NT2/D1 (cell line): ENCODE measurements at places on chromosomes 16 and 17.

DNA sequence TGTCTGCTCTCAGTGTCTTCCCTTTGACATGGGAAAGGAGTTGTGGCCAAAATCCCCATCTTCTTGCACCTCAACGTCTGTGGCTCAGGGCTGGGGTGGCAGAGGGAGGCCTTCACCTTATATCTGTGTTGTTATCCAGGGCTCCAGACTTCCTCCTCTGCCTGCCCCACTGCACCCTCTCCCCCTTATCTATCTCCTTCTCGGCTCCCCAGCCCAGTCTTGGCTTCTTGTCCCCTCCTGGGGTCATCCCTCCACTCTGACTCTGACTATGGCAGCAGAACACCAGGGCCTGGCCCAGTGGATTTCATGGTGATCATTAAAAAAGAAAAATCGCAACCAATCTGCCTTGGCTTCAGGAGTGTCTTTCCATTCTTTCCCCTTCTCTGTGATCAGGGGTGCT lies 918 bp upstream of the MRM1 start:
- DNase-seq = no peak

DNA sequence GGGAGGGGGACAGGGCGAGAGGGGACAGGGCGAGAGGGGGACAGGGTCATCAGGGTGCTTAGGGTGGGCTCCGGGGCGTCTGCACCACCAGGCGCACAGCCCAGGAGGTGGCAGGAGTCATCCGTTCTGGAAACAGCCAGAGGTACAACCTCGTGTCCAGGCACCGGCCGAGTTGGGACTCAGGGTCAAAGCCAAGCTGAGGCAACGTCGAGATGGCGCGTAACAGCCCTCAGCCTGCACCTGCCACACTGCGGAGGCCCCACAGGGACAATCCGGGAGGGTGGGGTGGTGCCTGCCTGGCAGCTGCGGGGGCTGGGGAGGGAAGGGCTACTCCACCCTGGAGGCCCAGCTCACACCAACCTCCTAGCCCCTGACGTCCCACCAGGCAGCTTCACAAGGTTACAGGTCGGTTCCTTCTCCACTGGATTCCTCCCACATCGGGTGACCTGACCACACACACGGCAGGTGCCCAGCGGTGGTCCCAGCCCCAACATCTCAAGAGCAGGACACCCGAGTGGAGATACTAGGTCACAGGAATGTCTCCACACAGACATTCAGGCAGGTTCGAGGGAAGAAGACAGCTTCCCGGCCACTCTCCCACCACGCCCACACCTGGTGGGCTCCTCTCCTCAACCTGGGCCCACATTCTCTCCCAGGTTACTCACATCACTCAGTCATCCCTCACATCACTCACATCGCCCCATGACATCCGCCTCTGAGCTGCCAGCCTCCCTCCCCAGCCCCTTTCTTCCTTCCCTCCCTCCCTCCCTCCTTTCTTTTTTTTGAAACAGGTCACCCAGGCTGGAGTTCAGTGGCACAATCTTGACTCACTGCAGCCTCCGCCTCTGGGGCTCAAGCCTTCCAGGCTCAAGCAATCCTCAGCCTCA lies 47.3 kb downstream of the RPH3AL start:
- no peak for DNase-seq

DNA sequence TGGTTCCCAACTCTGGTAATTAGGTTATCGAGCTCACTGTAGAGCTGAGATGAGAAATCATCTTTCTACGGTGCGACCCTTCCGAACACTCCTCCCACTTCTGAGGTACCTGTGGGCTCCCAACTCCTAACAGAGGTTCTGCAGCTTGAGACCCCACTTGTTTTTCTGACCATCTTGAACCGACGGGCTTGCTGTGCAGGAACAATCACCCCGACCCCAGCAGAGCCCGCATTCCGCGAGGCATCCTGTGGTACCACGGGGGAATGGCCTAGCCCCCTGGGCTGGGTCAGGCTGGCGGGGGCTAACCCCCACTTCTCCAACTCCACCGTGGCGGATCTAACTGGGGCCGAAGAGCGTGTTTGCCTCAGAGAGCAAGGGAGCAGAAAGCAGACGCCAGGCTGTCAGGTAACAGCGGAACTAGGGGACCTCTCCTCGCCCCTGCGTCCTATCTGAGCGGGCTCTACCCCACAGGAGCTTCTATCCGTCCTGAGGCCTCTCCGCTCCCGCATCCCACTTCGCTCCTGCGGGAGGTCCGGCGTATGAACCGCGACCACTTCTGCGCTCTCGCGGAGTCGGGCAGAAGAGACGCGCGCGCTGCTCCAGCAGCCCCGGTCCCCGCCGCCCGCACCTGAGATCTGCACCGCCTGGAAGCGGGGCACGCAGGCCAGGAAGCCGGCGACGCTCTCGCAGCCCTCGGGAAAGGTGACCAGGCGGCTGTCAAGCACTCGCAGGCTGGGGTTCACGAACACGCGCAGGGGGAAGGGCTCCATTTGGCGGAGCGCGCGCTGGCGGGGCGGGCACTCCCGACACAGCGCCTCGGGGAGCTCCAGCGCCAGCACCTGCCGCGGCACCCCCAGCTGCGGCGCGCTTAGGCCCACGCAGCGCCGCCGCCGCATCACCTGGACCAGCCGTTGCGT lies 761 bp downstream of the PDF start:
- DNase-seq = no peak

- peak; percentile 39 for DNase-seq
Observed at GRCh38 chr16:89602273-89602951, 11.0 kb upstream of the DPEP1 start.

DNA sequence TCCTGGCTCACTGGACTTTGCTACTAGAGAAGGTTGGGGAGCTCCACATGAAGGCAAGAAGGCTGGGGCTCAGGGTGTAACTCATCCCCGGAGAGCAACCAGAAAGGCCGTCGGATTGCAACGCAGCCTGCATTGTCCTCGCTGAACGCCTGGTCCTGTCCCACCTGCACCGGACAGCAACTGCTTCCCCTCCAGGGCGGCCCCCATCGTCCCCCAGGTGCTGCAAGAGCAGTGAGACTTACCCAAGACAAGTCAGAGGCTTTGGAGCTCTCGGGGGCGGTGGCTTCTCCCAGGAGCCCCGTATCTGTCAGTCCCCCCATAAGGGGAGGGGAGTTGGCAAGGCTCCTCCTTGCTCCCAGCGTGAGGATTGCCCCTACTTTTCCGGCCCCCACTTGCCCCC lies 18.4 kb downstream of the METRNL start:
- no peak for DNase-seq

GRCh38 chr17:78986649-78987328 lies 7.1 kb upstream of the LGALS3BP start:
- DNase-seq = no peak

DNA sequence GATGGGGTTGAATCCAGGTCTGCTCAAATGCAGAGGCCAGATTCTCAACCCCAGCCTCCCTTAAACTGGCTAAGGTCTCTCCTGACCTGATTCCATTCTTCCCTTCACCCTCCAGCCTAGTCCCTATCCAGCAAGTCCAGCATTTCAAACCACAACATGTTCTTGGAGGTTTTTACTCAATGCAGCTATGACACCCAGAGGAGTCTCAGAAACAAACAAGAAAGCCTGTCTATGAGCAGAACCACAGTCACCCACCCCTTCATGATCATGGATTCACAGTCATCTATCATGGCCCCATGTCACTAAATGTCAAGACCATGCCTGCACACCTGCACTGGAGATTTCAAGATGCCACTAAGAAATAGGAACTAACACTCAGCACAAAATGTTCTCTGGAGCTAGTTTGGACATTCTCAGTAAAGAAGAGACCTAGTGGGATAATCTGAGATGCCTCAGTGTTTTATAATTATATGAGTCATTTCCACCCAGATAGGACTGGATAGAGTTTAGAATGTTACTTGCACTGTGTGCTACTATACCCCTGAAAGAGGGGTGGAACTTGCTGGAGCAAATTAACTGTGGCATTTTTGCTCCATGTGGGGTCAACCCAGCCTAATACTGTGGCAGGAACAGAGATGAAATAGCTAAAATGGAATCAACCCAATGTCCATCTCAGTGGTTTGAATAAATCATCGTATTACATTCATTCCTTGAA lies 9.5 kb upstream of the METTL22 start:
- no peak for DNase-seq

DNA sequence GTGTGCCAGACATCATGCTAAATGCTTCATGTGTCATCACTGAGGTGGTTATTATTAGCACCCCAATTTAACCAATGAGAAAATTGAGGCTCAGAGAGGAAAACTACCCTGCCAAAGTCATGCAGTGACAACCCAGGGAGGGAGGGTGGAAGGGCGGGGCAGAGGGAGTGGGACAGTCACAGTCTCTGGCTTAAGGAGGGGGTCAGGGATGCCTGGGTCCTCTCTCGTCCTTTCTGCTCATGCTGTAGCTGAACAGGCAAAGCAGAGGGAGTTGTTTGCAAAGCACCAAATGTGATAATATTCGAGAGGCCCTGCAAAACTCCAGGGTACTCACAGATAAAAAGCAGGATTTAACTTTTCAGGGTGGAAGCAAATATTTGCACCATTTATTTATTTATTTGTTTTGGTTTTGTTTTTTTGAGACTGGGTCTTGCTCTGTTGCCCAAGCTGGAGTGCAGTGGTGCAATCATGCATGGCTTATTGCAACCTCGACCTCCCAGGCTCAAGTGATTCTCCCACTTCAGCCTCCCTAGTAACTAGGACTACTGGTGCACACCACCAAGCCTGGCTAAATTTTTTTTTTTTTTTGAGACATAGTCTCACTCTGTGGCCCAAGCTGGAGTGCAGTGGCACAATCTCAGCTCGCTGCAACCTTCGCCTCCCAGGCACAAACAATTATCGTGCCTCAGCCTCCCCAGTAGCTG lies 47.9 kb upstream of the NKD1 start:
- DNase-seq = no peak

GRCh38 chr17:55456307-55457240 lies 34.9 kb upstream of the MMD start:
- no peak for DNase-seq

- no peak for DNase-seq
Observed at GRCh38 chr17:20063665-20064648, 54.8 kb downstream of the SPECC1 start.

DNA sequence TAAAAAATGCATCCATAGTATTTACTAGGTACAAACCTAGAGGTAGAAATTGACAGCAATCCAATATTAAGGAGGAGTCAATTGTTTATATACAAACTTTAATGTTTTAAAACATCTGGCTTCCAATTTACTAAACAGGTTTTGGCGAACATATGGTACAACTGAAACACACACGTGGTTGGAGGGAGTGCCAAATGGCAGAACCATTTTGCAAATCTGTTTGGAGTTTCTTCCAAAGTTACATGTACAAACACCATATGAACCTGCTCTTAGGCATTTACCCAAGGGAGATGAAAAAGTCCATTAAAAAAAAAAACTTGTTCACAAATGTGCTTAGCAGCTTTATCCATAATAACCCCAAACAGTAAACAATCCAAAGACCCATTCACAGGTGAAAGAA lies 159.8 kb upstream of the MYOCD start:
- no peak for DNase-seq

DNA sequence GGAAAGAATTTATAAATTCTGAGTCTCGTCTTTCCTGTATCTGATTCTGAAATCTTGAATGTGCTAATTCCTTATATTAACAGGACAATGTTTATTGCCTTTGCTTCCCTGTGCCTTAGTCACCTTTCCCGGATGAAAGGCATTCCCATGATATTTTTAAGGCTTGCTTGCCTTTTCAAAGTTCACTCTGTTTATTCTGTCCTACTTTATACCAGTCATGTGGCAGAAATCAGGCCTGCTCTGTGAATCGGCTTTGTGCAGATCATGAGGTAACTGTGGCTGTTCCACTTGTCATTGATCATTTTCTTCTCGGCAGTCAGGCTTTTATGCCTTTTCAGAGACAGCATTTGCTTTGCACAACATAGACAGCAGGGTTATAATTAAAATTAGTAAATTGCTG lies 28.8 kb upstream of the ABCC11 start:
- DNase-seq = no peak
